K562 (cell line): ENCODE measurements at places on chromosomes 7 and 10.

DNA sequence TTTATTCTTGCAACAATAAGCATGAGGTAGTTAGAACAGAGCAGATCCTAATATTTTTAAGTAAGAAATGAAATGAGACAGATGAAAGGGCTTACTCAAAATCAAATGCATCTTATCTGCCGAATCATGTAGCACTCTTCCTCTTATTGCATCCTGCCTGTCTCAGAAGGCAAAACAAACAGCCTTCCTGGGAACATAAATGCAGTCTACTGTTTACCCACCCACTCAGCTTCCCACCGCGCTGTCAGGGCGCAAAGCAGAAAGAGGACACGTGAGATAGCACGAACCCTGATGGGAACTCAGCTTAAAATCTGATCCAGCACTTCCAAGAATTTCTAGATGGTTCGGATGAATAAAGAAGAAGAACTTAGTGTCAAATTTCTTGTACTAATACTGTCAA lies 114.4 kb upstream of the CDK1 start:
- peak; percentile 29 for DNase-seq

DNA sequence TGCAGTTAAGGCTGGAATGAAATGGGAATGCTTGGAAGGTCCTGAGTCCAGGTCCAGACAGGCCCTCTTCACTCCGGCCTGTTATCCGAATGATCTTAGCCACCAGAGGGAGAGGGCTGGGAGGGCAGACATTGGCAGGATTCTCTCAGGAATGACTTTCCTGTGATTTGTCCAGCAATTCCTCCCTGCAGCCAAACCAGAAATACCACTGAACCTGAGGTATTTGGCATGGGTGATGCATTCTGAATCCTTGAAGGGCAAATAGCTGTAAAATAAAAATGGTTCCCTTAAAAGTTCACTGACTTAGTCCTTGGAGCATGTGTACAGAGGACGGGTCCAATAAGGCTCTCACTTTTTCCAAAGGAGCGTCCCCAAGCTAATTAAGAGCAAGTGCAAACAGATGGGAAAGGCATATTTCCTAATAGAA lies 77.5 kb upstream of the HABP2 start:
- DNase-seq: no peak

DNA sequence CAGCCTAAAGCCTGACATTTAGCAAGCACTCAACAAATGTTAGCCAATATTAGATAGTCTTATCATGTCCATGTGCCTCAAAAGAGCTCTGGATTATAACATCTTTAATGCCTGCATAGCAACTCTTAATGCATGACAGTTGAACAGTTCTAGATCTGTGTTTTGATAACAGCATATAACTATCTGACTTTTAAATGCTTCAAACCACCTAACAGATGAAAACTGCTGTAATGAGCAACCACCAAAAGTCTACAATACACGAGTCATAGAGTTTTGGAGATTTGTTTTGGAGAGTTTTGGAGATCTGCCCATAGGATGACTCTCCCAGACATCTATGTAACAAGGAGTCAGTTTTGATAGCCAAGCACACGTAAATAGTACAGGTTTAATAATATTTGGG lies 227.3 kb downstream of the TWIST1 start:
- DNase-seq: no peak

DNA sequence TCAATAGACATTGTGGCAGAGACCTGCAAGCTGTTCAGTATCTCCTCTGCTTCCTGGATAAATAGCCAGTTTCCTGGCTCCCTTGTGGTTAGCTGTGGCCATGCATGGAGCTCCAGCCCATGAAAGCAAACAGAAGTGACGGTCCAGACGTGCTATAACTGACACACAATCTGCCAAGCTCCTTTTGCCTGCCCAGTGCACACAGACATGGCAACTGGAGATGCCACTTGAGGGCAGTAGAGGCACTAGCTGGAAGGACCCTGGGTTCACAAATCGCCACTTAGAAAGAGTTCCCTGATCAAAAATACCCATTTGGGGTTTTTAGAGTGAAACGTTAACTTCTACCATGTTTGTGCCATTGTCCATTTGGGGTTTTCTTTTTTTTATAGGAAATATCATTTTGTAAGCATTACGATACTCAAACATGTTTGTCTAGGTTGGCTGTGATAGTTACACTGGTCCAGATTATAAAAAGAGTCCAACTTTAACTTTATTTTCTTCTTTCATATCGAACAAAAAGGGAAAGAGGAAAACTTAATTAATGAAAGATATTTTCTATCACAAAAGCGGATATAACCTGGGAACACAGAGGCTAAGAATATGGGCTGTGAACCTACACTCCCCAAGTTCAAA lies 31.3 kb downstream of the KIN start:
- DNase-seq: peak; percentile 16

- DNase-seq: no peak
Observed at GRCh38 chr7:99452541-99452940, 13.4 kb downstream of the ATP5MF start.

DNA sequence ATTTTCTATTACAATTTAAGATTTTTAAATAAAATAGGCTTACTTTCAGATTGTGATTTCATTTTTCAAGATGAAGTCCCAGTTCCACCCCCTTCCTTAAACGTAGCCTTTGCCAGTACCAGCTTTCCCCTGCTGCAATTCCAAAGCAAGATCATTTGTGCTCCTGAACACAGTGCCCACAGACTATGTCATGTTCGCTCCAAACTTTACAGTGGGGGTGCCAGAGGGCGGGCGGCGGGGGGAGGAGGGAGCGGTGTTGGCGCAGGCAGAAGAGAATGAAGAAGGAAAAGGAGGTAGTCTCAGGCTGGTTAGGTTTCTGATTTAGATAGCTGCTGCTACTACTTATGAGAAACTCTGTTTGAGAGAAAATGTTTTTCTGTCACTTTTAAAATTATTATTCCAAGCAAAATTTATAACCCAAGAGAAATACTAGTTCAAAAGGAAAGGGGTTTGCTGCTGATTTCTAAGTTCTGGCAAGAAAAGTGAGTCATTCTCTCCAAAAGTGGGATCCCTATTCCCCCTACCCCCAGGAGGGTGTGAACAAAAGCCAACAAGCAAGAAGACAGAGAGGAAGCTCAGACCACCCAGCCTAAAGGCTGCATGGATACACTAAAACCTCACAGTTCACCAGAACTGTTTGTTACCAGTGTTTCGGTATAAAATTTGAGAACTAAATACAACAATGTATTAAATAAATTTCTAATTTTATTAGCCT lies 109.6 kb downstream of the SRPK2 start:
- DNase-seq: no peak

- no peak for DNase-seq
Observed at GRCh38 chr10:28181478-28182096, 121.3 kb downstream of the MPP7 start.

DNA sequence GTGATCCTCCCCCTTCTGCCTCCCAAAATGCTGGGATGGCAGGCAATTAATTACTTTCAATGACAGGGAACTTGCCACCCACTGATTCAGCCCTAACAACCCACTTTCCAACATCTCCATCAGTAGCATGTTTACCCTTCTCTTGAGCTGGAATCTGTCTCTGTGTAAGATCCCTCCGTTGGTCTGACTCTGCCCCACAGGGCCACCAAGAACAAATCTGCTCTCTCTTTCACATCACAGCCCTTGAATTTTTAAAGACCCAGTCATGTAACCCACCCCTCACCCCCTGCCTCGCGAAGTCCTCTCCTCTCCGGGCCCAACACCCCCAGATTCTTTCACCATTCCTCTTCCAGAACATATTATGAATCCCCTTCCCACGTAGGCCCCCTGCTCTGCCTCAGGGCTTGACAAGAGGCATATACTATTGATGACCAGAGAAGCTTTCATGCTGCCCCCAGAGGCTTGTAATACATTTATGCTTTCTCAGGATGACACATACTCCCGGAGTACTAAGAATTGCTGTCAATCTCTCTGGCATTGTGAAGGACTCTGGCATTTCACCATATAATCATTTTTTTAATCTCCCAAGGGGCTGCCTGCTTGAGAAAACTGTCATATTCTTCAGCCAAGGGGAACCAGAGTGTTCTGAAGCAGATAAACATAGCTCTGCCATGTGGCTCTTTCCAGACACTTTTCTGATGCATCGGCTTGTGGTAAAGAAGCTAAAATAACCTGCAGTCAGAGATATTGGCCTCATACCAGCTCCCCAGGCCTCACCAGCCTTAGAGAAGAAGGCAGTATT lies 179.2 kb upstream of the AUTS2 start:
- no peak for DNase-seq

DNA sequence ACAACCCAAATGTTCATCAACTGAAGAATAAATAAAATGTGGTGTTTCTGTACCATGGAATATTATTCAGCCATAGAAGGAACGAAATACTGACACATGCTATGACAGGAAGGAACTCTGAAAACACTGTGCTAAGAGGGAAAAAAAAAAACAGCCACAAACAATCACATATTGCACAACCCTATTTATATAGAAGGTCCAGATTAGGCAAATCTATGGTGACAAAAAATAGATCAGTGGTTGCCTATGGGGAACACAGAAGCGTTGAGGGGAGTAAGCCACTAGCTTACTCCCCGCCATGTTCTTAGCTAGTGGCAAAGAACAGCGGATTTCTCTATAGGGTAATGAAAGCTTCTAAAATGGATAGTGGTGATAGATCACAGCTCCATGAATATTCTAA lies 198.4 kb downstream of the TPST1 start:
- DNase-seq: no peak

GRCh38 chr7:867406-868188 lies 8.8 kb upstream of the GET4 start:
- DNase-seq: no peak

GRCh38 chr7:102991540-102992214 lies 78.9 kb downstream of the LRRC17 start:
- DNase-seq: peak; percentile 85

DNA sequence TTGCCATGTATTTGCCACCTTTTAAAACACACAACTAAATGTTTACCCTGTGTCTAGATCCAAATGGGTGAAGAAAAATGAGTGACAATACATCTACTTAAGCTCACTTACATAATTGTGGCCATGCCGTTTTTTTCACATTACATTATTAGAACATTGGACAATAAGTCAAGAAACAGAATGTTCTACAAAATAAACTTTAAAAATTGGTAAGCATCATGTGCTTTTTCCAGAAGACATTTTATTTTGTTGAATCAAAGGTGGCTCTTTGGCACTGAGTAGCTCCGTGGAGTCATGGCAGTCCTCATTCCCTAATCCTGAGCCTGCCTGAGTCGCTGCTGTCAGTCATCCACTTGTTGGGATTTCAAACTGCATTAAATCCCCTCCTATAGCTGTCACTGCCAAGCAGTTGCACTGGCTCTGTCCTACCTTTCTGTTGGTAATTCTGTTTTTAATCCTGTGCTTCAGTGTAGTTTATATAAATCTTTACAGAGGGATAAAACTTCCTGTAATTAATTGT lies 32.3 kb downstream of the CAV1 start:
- DNase-seq: no peak

- DNase-seq: no peak
Observed at GRCh38 chr7:93202594-93203250, 23.5 kb downstream of the HEPACAM2 start.

DNA sequence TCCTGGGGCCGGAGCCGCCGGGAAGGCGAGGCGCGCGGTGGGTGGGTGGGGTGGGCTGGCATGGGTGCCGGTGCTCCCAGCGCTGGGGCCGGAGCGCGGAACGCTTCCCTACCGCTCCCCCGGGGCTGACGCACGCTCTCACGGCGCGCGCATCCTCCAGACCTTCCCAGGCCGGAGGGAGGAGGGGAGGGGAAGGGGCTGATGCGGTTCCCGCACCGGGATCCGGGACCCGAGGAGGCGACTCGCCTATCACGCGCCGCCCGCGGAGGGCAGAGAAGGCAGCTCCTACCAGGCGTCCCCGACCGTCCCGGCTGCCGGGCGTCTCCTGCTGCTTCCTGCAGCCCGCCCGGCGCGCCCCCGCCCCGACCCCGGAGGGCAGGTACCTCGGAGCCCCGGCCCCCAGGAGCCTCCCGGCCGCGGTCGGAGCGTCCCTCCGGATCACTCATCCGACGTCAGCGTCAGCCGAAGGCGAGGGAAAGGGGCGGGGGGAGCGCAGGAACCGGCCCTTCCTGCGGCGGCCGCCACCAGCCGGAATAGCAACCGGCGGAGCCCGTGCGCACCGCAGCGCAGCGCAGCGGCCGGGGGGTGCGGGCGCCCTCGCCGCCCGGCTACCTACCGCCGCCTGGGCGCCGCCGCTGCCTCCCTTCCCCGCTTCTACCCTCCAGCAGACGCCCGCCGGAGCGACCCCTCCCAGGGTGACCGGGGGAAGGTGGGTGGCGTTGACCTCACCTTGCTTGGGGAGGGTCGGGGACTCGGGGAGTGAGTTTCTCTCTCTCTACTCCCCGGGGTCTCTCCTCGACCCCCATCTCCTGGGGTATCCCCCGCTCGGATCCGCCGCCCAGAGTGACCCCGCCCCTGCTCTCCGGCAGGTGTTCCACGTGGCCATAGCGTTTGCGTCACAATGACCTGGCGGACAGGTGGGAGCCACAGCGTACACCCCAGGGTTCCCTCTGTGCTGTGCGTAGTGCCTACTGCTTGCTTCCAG lies at the start of gene ICA1:
ICA1 (minus strand) TSS at position 457 of the 985 bp plus-strand sequence. CDS start 26,241 bp downstream, outside the sequence.
- DNase-seq: peak; percentile 78

DNA sequence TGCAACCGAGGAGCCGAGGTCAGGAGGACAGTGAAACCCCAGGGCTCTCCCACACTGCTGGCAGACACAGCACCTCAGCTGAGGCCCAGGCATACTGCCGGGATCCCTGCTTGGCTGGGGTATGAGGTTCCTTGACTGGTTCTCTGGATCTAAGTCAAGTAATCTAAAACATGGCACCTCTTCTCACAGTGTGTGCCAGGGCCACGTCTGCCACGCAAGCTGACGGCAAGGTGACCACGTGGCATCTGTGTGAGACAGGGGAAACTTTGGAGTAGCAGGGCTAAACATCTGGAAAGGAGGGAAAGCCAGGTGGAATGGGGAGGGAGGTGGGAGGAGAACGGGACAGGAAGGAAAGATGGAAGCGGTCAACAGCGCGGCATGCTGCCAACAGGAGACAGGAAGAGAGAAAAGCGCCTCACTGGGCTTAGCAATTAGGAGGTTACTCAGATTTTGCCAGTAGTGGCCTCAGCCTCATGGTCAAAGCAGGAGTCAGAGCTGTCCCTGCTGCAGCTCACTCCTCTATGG lies 103.7 kb downstream of the CXCL12 start:
- DNase-seq: no peak

GRCh38 chr7:3846738-3847137 lies 545.7 kb downstream of the SDK1 start:
- no peak for DNase-seq

GRCh38 chr7:17339952-17340351 lies 41.5 kb downstream of the AHR start:
- no peak for DNase-seq

DNA sequence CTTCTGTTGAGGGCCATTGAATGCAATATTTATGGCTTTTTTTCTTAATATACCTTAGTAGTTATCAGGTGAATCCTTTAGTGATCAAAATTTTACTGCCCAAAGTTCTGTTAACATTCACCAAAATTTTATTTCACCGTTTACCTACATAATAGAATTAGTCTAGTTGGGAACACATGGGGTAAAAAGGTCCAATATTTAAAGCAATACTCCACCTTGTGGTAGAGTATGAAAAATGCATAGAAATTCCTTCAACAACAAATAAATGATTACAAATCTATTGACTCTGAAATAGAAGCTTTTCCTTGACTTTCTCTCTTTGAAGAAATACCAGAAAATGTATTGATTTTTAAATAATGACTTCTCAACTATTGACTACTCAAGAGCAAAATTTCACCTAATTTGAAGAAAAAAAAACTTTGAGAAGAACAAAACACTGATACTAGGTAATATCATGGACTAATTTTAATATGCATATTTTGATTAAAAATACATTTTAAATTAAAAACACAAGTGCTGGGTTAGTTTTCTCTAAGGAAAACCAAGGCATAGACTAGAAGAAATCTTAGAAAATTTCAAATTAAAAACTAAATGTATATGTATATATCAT lies 43.3 kb downstream of the POLR1F start:
- peak; percentile 15 for DNase-seq

GRCh38 chr7:113109718-113110117 lies 8.6 kb downstream of the SMIM30 start:
- DNase-seq: no peak
